ENCODE measurements at places on chromosomes 7 and 10. TPM values are rescaled to one million over a fixed set of nuclear protein-coding genes. Genes with fewer than 3 reads are reported as not detected.
A peak's percentile ranks its signal among the peaks of the same experiment; 100 is the strongest.

- no peak for DNase-seq
Observed at GRCh38 chr10:74048433-74048832, 50.5 kb downstream of the VCL start.

DNA sequence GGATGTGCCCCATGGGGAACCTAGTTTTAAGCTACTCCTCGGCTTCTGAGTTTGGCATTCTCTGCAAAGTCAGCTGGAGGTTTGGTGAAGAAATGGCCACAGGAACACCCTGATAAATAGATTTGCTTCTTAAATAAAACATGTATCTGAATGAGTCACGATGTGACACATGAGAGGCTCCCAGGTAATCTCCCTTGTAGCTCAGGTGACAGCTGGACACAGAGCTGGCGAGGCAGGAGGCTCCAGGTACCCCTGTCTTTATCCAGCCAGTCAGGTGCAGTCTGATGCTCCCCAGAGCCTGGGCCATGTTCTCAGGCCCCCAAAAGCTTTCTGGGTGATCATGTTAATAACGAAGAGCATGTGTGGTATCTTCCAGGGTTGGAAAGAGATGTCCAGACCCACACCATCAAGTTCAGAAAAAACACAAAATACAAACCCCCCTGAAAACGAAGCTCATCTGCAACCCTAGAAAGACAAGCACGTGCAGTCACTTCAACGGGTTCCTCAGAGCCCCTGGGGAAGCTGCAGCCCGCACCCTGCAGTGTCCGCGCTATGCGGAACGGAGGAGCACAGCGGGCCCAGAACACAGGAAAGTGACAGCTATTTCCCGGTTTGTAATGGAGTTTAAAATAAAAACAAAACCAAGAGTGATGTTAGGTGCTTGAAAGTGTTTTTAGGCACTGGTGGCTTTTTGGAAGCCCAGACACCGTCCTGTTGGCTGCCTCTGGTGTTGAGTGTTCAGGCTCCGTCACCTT is 69.4 kb downstream of the ZRANB1 start:
- DNase-seq: no peak

DNA sequence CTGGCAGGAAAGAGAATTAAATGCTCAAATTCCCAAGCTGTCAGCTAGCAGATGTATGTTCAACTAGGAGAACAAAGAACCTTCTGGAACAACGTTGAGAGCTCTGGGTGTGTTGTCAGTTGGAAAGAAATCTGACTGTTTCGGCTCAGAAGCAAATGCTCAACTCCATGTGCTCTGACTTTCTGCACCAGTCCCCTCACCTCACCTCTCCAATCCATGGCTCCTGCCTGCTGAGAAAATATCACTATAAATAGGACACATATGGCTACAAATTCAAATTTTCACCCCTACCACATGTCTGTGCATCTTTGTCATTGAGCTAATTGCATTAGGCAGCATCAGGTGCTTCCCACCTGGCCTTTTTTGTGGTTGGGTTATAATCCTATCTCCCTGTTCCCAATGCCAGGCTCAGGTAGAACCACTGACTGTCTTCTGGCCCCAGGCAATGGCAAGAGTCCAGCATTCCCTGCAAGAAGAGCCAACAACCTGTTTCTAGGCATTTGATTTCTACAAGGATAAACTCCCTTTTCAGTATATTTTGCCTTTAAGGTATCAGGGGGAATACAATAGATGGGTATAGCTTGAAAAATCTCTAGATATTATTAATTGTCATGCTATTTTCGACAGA is 142.6 kb upstream of the LSM8 start:
- DNase-seq: no peak

DNA sequence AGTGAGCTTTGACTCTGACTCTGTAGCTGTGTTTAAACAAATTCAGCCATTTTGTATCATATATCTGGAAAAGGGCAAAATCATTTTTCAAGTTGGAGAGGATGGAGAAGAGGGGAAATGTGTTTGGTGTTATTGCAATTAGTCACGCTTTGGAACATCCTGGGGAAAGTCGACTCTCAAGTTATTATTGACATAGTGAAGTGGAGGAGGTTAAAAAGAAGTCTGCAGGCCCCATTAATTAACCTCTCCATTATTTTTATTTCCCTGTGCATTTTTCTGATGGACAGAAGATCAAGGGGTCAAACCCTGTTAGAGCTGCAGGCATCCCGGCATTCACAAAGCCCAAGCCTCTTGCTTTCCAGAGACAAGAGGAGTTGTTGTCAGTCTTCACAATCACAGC is 132.6 kb downstream of the TEX36 start:
- peak; percentile 11 for DNase-seq

DNA sequence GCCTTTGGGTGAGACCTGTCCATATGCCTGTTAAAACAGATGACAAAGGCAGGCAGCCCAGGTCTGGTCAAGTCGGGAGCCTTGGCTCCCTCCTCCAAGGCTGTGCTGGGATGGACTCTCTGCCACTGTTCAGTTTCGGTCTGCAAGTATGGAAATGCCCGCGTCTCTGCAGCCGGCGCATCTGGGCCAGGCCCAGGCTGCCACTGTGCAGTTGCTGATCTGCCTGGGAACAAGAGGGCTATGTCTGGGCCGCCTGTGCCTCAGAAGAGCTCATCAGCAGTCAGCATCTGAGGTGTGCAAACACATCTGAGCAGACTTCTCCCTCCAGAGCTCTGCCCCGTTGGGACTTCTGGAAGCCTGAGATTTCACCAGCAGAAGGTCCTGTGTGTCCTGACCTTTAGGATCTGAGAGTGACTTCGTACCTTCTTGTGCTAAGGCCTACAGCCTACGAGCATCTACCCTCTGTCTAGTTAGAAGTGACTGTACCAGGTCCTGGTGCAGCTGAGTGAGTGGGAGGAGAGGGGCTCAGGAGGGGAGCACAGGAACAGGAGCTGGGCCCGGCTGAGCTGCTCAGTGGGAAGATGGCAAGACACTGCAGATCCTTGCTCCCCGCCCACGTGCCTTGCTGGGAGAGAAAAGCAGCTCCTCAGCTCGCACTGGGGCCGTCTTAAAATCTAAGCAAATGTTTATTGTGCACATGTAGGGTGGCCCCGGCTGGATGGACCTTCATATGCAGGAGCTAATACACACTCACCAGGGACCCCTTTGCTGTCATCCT is 50.9 kb downstream of the DOCK1 start:
- DNase-seq: no peak

- no peak for DNase-seq
Observed at GRCh38 chr7:28487487-28487886, 75.2 kb downstream of the CREB5 start.

DNA sequence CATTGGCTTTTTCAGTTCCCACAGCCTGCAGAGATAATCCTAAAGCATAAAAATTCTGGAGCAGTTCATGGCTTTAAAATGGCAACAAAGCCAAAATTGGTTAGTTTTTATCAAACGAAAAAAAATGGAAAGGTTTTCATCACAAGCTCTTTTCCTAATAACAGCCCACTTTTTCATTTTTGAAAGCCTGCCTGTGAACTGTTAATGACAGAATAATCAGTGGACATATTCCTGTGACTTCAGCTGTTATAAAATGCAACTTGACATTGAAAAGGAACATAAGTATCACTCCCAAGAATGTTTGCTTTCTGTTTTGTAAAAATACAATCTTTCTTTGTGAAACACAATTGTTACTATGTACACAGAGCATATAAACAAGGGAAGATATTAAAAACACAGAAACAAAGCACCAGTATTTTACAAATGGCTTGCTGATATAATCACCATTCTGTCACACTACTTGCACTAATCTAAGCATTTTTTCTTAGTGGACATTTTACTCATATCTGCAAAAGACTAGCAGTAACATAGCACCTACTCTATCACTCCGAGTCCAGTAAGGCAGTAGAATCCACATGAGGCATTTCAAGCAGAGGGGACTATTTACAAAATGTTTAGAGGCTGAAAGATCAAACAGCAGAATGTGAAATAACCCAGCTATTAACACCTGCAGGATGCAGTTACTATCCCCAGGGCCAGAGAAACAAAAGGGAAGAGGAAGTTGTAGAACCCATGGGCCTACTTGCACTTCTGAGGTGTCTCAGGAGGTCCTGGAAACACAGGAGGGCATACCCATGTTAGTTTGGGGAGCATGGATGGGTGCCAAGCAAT is 26.4 kb downstream of the MACC1 start:
- DNase-seq: no peak

GRCh38 chr10:1543596-1543995 is 193.7 kb downstream of the ADARB2 start:
- DNase-seq: no peak

DNA sequence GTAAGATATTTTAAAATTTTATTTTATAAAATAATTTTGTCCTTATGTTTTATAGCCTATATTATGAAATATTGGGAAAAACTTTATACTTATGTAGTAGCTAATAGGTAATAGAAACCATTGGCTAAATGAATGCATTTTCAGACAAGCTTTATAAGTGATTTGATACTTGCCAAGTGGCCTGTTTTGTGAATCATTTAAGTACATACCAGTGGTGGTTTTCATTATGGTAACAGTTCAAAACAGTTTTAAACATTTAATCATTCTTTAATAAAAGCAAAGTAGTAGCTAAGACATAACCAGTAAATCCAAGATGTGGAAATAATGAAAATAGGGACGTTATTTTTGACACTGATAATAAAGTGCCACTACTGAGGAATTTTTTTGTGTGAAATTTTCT is 182.2 kb downstream of the PHF14 start:
- no peak for DNase-seq

GRCh38 chr10:111077785-111078504 is 1.1 kb downstream of the ADRA2A start:
- no peak for DNase-seq

SPDYE3 gene
- total RNA-seq: not detected

HOXA1 gene
- 5.5 TPM for total RNA-seq

DENND2A gene
- total RNA-seq: 5.4 TPM

CLDN3 gene
- 0.11 TPM for total RNA-seq
